ENCODE measurements at places on chromosomes 3 and 15.

DNA sequence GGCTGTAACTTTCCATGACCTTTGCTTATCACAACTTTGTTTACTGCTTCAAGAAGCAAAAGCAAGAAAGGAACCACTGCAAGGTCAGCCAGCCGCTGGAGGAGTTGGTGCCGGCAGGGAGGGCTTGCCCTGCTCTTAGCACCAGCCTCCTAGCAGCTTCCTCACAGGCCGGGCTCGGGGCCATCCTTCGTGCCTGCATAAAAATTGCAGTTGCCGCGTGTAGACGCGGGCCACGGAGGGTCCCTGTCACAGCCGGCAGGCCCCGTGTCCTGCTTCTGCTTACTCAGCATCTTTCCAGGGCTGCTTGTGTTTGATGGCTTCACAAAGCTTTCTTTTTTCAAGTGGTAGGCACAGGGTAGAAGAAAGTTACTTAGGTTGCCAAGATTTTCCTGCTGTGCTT is 84.4 kb downstream of the PGPEP1L start:
- no peak for DNase-seq

DNA sequence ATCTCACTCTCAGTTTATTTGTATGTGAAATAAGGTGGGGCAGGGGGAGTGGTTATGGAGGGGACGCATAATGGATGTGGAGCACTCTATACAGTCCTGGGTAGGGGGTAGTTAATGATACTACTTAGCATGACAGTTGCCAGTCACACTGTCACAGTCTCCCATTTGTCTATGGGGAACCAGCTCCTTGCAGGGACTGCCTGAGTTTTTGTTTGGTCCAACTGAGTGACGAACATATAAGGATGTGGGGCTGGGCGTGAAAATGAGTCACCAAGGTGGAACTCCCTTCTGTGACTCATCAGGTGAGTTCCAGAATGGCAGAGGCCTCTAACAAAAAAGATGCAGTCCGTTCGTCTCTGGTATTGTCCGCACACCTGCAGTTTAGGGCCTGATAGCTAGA is 235.3 kb upstream of the ST8SIA2 start:
- DNase-seq: peak; percentile 26

GRCh38 chr3:171311784-171312183 is 148.4 kb downstream of the TNIK start:
- no peak for DNase-seq

DNA sequence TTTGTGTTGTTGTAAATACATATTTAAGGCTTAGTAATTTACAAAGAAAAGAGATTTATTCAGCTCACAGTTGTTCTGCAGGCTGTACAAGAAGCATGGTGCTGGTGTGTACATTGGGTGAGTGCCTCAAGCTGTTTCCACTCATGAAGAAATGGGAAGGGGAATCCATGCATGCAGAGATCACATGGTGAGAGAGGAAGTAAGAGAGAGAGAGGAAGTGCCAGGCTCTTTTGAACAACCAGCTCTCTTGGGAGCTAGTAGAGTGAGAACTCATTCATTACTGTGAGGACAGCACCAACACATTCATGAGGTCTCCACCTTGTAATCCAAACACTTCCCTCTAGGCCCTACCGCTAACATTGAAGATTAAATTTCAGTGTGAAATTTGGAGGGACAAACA is 909.2 kb downstream of the NSUN3 start:
- DNase-seq: no peak

DNA sequence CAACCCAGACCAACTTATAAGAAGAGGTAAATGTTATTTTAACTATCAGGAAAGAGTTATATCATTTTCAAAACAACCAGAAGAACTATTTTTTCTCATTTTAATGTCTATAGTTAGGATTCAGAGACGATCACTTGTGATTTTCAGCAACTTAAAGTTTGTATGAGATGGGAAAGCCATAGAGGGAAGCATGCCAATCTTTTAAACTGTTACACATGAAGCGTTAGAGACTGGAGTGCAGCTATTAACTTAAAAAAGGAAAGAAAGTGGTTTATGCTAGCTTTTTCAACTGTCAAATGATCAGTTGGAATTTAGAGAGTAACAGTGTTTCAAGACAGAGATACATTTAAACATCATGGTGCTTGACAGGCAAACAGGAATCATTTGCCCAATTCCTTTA is 91.7 kb upstream of the LPP start:
- DNase-seq: no peak

DNA sequence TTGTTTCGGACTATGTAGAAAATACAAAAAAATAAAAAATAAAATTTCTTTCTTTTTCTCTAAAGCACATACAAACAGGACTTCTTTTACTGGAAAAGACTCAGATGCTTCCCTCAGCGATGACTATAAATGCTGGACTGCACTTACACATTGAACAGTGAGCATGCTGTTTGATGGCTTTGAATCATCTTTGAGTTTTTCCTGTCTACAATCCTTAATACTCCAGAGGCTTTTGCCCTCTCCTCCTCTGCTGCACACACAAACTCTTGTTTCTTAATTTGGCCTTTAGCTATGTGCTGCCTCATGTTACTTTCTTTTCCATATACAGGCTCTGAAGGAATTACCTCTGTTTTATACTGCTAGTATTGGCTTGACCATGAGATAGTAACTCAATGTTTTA is 575.1 kb downstream of the EPHA3 start:
- DNase-seq: no peak

DNA sequence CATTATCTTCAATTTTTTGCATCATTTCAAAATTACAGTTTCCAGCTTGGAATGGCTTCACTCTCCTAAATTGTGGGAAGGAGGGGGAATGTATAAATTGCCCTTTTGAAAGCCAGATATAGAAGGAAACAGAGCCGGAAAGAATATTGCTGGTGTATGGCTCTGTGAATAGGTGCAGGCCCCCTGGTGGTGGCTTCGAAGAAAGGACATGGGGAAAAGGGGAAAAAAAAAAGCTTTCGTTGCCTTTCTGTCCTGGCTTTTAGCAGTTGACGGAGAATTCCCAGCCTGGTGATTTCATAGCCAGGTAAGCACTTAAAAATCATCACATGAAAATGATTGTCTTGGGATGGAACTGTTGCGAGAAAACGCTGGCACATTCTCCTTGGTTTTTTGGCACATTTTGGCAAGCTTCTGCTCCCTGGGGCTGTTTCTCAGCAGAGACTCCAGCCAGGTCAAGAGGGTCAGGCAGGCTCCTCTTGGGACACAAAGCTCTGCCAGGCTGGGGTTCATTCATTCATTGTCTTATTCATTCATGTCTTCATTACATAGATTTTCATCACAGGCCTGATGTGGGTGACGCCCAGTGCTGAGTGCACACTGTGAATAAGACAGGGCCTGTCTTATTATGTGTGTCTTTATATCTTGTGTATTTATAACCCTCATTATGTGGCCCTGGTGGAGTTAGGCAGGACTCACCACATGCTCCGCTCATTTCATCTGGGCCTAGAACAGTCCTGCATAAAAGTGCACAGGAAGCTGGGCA is 300.0 kb upstream of the TPM1 start:
- peak; percentile 10 for DNase-seq

DNA sequence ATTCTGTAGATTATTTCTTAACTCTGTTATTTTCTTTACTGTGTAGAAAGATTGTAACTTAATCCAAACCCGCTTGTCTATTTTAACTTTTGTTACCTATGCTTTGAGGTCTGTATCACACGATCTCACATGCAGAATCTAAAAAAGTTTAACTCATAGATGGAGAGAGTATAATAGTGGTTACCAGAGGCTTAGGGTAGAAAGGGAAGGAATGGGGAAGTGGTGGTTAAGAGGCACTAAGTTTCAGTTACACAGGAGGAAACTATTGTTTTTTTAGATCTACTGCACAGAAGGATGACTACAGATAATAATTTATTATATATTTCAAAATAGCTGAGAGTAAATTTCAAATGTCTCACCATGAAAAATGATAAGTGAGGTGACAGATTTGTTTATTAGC is 515.2 kb downstream of the RSL24D1 start:
- no peak for DNase-seq

GRCh38 chr15:42402455-42403205 is 43.3 kb downstream of the CAPN3 start:
- no peak for DNase-seq

GRCh38 chr3:33287672-33288282 is 10.5 kb downstream of the FBXL2 start:
- DNase-seq: no peak

DNA sequence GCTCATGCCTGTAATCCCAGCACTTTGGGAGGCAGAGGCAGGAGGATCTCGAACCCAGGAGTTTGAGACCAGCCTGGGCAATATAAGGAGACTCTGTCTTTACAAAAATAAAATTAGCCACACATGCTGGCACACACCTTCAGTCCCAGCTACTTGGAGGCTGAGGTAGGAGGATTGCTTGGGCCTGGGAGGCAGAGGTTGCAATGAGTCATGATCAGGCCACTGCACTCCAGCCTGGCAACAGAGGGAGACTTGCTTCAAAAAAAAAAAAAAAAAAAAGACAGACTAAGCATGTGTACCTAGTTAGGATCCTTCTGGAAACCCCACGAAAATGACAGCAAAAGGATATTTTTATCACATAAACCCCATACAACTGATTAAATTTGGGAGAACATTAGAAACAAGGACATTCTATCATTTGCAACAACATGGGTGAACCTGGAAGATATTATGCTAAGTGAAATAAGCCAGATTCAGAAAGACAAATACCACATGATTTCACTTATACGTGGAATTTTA is 44.9 kb downstream of the METTL6 start:
- no peak for DNase-seq

DNA sequence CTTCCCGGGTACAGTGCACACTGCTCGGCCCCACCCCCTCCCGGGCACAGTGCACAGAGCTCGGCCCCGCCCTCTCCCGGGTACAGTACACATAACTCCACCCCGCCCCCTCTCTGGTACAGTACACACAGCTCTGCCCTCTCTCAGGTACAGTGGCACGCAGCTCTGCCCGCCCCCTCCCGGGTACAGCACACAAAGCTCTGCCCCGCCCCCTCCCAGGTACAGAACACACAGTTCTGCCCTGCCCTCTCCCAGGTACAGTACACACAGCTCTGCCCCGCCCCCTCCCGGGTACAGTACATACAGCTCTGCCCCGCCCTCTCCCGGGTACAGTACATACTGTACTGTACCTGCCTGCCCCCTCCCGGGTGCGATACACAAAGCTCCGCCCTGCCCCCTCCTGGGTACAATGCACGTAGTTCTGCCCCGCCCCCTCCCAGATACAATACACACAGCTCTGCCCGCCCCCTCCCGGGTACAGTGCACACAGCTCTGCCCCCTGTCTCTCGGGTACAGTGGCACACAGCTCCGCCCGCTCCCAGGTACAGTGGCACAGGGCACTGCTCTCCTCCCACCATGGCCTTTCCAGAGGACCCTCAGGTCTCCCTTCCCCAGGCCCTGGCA is 16.4 kb upstream of the PRR20G start:
- DNase-seq: no peak

GRCh38 chr15:73755481-73755880 is 2.3 kb upstream of the INSYN1 start:
- DNase-seq: no peak

- DNase-seq: no peak
Observed at GRCh38 chr3:10707400-10708215, 108.4 kb upstream of the SLC6A11 start.

DNA sequence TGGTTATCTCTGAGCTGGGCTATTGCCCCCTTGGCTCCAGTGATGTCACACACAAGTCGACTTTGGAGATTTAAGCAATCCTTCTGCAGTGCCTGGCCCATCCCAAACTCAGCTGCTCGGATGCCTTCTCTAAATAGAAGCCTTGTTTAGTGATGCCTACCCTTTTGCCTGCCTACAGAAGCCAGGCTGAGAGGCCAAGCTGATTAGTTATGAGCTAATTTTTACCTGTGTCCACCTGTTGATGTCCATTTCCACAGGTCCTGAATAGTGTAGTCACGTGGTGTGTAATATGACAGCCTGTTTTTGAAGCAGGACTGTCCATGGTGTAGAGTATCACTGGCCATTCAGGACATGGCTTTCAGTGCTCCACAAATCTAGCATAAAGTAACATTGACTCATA is 45.5 kb downstream of the SSUH2 start:
- DNase-seq: no peak

DNA sequence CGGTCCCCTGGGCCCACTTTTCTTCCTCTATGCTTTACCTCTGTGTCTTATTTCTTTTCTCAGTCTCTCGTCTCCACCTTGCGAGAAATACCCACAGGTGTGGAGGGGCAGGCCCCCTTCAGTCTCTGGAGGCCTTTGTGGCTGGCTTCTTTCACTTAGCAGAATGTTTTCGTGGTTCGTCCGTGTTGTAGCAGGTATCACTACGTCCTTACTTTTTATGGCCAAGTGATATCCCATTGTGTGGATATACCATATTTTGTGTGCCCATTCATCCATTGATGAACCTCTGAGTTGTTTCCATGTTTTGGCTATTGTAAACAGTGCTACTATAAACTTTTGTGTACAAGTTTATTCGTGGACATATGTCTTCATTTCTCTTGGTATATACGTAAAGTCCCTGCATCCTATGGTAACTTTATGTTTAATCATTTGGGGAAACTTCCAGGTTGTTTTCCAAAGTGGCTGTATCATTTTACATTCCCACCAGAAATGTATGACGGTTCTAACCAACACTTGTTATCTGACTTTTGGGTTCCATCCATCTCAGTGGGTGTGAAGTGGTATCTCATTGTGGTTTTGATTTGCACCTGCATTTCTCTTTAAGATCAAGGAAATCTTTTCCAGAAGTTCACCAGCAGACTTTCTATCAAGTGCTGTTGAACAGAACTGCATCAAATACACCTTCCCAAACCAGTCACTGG is 5.6 kb downstream of the PIGZ start:
- no peak for DNase-seq

DNA sequence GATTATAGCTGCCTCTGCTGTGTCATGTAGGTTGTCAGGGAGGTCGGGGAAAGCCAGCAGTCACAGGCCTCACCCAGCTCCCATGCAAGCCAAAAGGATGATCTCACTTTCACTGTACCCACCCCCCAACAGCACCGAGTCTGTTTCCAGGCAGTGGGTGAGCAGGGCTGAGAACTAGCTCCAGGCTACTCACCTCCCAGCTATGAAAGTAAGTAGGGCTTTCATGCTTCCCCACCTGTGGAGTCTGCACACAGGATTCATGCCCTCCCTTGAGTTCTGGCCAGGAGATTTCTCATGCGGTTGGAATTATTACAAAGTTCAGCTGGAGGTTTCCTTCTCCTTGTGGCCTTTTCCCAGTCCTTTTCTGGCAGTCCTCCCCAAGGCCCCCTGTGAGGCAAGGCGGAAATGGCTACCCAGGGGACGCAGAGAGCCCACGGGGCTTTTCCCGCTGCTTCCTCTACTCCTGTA is 356.2 kb downstream of the SV2B start:
- DNase-seq: no peak

GRCh38 chr3:150411976-150412375 is 3.9 kb downstream of the TSC22D2 start:
- no peak for DNase-seq

GRCh38 chr15:72856549-72857040 is 73.0 kb upstream of the ADPGK start:
- DNase-seq: no peak

- DNase-seq: no peak
Observed at GRCh38 chr3:11195201-11195600, 40.9 kb downstream of the HRH1 start.

GRCh38 chr3:109330405-109330804 is 6.9 kb downstream of the DPPA4 start:
- DNase-seq: no peak

- no peak for DNase-seq
Observed at GRCh38 chr3:30139283-30139682, 467.1 kb upstream of the TGFBR2 start.

GRCh38 chr3:28226020-28226419 is 15.4 kb upstream of the CMC1 start:
- DNase-seq: no peak

GRCh38 chr3:187615630-187616029 is 54.6 kb downstream of the SST start:
- DNase-seq: no peak

GRCh38 chr3:110903771-110904519 is 167.7 kb upstream of the NECTIN3 start:
- DNase-seq: no peak

Measured in activated CD4-positive, alpha-beta T cell treated with anti-CD3 and anti-CD28 coated beads, Interleukin-2, amount 50 U/mL, for 24 hours (primary cell).